Erythroblast (primary cell): ENCODE measurements at places on chromosomes 5 and 9.

- no peak for DNase-seq
Observed at GRCh38 chr9:126108240-126108639, 218.4 kb upstream of the MVB12B start.

- DNase-seq: peak; percentile 23
Observed at GRCh38 chr5:76472335-76473008, 69.4 kb downstream of the IQGAP2 start.

DNA sequence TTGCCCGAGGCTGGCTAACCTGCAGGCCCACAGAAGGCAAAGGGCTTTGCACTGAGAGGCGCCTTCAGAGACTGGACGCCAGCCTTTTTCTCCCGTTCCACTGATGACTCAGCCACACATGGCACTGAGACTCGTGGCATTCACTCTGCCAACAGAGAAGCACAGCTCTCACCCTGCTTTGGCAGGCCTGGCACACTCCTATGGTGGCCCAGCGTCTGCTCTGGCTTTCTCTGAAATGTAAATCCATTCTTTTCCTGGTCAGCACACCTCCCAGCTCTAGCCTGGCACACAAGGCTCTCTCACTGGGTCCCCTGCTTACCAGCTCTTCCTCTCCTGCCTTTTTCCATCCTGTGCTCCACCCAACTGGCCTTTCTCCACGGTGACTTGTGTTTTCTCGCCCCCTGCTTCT is 5.9 kb upstream of the MELK start:
- DNase-seq: no peak

DNA sequence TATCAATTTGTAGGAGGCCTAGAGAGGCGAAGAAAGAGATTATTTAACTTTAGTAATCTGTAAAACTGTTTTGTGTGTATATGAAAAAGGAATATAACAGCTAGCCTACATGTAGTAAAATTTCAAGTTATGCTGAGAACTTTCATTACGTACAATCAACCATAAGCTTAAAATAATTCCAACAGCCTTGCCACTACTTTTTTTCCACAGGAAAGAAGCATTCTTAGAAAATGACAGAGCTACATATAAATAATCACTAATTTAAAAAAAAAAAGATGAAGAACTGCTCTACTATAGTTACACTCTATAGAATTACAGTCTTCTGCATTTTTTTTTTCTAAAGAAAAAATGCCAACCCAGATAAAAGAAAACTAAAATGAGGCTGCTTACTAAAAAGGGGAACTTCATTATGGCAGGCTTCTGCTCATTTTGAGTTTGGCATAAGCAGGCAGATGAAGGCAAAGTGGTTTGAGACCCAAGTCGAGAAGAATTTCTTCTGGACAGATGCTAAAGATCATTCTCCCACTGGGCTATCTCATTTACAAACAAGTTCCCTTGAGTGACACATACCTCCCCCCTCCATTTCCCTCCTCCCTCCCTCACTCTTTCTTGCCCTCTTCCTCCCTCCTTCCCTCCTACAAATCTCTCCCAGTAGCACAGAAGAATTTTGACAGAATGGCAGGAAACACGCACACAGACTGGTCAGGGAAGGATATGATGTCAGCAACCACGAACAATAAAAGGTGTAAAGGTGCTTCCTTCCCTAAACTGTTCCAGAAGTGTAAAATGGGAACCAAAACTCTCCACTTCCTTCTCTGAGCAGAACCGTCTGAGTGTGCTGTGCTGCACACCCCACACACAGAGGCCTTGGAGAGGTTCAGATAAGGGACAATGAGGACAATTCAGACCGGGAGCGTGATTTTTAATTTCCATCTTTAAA is 56.1 kb downstream of the MEF2C start:
- DNase-seq: peak; percentile 13

- DNase-seq: no peak
Observed at GRCh38 chr5:150615141-150615699, 25.2 kb upstream of the SYNPO start.

DNA sequence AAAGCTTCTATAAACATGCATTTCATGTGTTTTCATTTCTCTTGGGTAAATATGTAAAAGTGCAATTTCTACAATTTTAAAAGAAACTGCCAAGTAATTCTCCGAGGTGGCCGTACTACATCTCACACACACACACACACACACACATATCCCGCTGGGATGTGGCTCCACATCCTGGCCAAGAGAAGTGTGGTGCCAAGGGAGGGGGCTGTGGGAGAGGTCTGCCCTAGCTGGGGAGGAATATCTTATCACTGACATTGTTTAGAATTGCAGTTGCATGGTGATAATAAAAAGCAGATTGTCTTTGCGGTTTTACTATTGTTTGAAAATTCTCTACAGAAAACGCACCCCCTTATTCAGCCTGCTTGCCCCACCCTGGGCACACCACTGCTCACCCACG is 558.4 kb downstream of the BNC2 start:
- no peak for DNase-seq

GRCh38 chr5:155767470-155767869 is 559.5 kb upstream of the SGCD start:
- DNase-seq: no peak

DNA sequence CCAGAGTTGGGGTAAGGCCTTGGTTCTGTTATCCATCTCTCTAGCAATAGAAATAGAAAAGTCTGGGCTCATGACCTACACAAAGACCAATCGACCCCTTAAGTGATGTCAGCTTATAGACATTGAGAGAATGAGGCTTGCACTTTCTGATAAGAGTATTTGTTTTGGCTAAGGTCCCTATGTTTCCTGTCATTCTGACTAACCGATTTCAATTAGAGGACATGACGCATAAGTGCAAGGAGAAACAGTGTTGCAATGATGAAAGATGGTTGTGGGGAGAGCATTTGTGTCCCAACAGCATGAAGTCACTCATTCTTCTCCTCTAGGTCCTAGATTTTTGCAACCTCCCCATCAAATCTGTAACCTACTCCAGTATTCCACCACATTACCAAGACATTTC is 255.1 kb downstream of the MAT2B start:
- DNase-seq: no peak

GRCh38 chr5:117942861-117943519 is 1045.4 kb downstream of the DTWD2 start:
- no peak for DNase-seq

DNA sequence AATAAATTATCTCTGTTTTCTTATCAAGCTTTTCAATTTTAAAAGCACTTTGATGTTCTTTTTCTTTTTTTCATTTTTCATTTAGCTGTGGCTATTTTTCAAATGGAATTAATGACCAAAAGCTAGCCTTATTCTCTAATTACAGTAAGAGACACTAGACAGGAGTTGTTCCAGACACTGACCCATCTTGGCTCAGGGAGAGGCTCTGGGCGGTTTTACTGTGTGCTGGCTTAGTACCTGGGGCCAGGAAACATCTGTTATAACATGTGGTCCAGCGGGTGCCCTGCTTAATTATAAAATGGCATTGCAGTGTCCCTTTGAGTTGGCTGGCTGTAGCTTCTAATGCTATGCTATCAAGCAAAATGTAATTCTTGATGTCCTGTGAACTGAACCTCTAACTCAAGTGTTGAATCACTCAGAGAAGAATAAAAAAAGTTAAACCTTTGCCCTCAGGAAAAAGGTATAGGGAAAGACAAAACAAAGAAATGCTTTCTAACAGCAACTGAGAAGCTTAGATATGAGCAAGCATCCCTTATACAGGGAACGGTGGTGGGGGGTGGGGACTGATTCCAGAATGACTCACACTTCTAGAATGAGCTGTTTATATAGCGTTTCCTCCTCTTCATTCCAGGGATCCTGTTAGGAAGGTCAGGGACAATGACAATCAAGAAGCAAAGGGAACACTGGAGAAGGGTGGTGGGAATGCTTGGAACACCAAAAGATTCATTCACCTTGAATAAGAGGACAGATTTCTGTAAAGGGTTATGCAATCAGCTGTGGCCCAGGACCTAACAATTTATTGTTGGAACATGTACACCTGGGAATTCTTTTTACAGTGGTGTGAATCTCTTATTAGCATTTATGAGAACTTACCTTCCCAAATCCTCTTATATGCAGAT is 58.7 kb upstream of the NFIB start:
- no peak for DNase-seq

DNA sequence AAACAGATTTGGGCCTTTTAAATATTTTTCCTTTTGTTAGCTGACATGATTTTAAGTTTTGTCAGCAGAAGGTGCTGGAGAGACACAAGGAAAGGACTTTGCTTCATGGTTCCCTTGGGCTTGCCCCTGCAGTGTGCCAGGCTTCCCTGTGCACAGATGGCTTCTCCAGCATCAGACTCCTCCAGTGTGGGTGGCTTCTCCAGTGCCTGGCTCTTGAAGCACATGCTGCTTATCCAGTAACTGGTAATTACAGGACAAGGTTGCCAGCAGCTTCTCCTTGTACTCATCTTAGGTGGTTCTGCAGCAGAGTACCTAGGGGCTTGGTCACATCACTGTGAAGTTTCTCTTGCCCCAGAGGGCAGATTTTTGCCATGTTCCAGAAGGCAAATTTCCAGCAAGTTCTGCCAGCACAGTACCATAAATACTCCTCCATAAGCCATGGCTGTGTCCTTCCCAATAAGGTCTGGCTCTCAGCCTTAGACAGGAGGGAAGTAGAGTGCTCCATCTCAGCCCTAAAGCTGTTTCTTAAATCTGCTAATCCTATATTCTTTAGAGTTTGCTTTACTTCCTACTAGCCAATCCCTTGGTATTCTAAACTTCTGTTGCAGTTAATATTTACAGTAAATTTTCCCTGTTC is 62.4 kb downstream of the PJA2 start:
- DNase-seq: no peak

DNA sequence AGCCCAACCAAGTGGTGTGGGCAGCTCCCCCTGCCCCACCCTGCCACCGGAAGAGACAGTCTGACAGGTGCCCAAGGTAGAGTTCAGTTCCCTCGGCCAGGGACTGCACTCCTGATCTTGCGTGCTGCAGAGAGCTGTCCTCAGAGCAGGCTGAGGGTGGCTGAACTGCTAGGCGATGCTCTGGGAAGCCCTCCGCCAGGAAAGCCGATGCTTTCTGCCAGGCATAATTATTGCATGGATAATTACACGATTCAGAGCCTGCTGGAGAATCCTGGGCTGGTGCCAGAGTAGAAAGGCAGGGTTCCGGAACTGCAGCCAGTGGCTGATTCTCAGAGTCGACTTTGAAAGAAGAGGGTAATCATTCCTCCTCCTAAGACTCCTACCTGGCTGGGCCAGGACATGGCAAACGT is 19.3 kb downstream of the KCNIP1 start:
- DNase-seq: no peak

DNA sequence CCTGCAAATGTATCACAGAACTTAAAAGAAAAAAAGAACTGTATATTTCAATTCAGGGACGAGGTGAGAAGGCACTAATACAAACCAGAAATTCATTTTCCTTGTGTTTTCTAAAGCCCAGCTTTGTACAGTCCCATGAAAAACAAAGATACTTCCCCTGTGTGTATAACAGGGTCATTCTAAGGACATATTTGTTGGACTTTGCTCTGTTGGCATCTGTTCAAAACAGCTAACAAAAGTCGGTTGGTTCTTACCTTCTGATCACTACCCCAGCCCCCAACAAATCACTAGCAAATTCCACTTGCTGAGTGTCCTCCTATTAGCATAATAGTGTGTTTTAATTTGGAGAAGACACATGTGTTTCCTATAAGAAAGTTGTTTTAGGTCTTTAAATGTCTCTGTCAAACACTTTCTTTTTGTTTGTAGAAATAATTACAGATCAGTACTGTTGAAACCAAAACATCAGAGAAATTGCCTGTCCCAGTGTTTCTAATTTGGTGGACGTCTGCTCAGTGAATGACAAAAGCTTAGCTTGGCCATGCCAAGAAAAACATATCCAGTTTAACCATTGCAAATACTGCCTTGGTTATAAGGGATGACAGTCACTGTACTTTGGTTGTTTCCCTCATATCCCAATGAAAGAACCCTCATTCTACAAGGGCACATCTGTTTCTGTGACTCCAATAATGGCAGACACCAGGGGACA is 480.5 kb downstream of the EBF1 start:
- no peak for DNase-seq

DNA sequence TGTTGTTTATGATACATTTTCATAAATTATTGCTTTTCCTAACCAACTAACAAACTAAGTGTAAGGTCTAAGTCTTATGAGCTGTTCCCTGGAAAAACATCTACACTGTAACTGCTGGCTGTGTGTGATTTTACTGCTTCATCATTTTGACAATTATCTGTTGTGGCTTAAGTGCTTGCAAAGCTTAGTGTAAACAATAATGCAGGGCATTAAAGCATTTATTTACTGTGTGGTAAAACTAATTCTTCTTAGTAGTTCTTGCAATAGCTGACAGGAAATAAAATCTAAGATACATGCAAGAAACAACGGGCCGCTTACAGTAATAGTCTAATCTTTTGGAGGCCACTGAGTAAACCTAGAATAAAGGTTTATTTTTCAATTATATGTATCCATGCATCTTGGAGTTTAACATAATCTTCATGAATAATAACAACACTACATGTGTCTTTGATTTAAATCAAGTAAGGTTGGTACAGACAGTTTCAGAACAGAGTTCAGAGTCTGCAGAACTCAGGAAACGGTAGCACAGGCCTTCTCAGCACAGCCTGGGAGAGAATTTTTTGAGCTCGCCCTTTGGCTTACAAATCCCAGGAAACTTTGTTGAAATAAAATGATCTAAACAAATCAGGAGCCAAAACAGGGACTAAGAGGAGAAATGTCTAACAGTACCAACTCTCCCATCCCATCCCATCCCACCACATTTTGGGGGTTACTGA is 473.1 kb downstream of the NR2F1-AS1 start:
- no peak for DNase-seq

DNA sequence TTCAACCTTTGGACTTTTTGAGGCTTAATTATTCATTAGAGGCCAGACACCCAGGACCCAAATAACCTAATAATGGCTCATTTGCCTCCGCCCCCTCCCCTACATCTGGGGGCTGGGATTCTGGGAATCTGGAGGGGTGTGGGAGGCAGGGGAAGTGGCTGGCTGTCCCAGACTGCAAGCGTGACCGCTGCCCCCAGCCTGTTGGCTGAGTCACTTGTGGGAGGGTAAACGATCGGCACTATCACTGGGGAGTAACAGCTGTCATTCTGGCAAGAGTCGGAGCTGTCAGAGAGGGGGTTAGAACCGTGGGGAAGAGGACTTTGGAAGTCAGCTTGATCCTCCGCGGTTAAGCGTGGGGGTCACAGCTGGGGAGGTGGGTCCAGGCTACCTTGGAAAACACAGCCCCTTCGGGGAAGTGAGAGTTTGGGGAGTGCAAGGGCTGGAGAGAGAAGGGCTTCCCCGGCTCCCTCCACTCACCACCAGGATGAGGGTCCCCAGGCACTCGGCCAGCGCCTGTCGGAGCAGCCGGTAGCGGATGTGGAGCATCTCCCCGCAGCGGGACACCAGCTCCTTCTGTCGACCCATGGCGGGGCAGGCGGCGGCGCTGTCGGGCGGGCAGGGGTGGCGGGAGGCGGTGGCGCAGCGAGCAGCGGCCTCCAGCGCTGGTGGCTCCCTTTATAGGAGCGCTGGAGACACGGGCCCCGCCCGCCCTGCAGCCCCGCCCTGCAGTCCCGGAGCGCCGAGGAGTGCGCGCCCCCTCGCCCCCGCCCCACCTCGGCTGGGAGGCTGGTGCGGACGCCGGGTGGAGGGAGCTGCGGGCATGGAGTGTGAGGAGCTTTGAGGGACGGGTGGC is at the start of gene AQP3:
Gene AQP3, minus strand, starts transcription at position 648 of the 853 bp plus-strand sequence. Its CDS starts 63 bp downstream, at position 585.
- DNase-seq: peak; percentile 86

- no peak for DNase-seq
Observed at GRCh38 chr9:34069831-34070230, 21.1 kb upstream of the UBAP2 start.
